ENCODE measurements at places on chromosomes 1 and 21. TPM values are rescaled to one million over a fixed set of nuclear protein-coding genes. Genes with fewer than 3 reads are reported as not detected.

DNA sequence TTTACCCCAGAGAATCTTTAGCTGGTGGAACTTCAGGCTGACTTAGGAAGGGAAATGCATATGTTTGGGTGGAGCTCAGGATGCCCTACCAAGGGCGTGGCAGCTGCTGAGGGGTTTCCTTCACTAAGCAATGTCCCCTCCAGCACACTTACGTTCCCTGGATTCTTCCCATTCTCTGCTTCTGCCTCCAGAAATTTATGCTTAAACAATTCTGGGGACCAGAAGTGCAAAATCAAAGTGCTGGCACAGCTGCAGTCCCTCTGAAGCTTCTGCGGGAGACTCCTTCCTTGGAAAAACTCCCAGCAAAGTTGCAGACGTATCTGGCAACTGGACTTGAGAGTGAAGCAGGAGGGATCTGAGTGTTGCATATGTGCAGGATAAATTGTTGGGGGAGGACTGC, 402.8 kb downstream of the PCP4 start:
- DNase-seq, result no peak

DNA sequence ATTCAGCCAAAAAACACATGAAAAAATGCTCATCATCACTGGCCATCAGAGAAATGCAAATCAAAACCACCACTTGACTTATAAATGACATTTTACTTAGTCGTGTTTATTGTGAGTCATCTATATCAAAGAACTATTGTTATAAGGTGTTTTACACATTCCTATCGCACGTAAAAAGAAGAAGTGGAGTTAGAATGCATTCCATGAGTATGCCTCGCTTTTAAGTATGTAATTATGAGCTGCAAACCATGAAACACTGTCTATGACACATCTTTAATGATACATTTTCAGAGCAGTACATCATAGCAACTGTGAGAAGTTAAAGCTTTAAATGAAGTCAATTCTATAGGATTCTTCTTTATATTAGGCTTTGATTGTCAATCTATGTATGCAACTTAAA, 614.3 kb upstream of the ADAMTS5 start:
- DNase-seq, result no peak

- no peak for DNase-seq
Observed at GRCh38 chr1:191582169-191582568, 576.1 kb upstream of the RGS18 start.

- DNase-seq, result no peak
Observed at GRCh38 chr1:183043872-183044854, 20.9 kb downstream of the LAMC1 start.

DNA sequence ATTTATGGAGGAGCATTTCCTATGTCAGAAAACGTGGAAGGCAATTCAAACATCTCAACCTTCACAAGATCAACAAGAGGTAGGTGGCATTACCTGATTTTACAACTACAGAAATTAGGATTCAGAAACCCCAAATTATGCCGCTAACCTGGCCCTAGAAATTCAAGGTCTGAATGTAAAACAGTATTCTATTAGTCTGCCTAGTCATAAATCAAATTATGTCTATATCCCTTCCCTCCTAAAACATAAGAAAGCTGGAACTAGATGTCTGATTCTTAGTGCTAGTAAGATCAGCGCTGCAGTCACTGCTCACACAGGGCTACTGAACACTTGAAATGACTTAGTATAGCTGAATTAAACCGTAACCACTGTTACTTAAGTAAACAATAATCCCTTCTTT, 1.4 kb downstream of the TOMM20 start:
- DNase-seq, result no peak

- DNase-seq, result peak; percentile 54
Observed at GRCh38 chr1:53616511-53616910, 122.5 kb downstream of the GLIS1 start.

- no peak for DNase-seq
Observed at GRCh38 chr1:41758904-41759548, 159.7 kb downstream of the HIVEP3 start.

- DNase-seq, result no peak
Observed at GRCh38 chr1:88650676-88651418, 33.2 kb upstream of the PKN2 start.

- DNase-seq, result no peak
Observed at GRCh38 chr1:28115267-28115666, 26.9 kb upstream of the EYA3 start.

GRCh38 chr1:161133220-161133740, 813 bp upstream of the DEDD start:
- no peak for DNase-seq

- DNase-seq, result no peak
Observed at GRCh38 chr21:25934771-25935224, 200.0 kb downstream of the GABPA start.

DNA sequence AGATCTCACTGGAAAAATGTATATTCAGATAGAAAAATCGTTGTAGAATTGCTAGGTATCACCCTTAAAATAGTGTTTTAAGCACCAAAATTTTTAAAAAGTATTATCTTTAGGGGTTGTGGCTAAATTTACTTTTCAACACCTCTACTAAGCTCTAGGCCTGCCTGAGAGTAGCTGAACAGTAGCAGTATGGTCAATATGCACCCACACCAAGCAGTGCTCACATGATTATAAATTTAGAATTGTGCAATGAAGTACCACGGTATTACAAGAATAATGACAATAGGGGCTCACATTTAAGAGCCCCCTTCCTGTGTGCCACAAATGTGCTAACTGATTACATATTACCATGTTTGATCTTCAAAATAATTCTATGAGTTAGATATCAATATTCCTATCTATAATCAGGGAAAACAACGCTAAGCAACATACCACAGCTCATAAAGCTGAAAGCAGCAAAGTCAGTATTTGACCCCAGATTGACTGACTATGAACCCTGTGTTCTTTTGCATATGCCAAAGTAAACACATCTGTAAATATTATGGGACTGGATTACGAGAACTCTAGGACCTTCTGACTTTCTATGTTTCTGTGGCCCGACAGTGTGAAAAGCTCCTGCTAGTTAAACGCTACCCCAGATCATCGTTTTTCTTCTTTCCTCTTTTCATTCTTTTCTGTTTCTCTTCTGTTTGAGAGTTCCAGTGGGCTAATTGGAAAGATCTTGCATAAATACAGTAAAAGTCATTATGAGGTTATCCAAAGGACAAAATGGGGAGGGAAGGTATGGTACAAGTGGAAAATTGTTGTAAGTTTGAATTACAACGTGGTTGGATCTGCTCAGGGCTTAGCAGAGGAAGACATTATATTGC, 201.1 kb upstream of the C1orf87 start:
- no peak for DNase-seq

DNA sequence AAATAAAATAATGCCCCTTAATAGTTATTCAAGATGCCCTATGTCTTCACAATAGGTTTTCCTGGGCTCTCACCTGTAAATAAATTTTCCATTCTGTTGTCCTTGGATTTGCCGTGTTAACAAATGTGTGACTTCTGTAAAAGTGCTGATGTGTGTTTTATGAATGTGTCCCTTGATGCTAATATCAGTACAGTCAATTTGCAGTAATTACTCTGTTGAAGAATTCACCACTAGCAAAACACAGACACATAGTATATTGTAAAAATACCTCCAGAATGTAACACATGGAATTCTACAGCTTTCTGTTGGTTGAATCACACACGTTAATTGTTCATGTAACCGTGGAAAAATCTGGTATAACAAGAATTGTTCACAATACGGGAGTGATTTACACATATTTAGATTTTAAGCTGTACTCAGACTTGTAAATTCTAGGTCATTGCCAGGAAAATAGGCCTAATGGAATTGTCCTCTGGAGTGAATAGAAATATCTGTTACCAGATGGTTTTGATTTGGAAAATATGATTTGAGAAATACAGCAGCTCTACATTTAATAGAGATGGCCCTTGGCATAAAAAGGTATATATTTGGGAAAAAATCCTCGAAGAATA, 36.7 kb upstream of the KCNK2 start:
- DNase-seq, result no peak

DNA sequence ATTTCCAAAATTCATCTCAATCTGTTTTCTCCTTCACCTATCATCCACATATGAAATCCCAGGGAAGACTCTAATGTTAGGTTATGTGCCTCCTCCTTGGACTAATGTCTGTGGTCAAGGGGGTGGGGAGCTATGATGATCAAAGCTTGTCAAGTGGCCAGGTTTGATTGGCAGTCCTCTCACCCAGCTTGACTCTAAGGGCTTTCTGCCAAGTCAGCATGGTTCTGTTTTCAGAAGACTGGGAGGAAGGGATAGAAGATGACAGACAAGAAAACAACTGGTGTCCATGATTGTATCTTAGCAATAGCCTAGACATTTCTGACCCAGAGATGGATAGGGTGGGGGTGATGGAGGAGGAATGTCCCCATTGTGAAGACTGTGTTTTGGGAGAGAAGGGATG, 9.1 kb upstream of the THEM5 start:
- DNase-seq, result no peak

GRCh38 chr1:211874521-211875347, 44.2 kb upstream of the LPGAT1 start:
- DNase-seq, result no peak

DNA sequence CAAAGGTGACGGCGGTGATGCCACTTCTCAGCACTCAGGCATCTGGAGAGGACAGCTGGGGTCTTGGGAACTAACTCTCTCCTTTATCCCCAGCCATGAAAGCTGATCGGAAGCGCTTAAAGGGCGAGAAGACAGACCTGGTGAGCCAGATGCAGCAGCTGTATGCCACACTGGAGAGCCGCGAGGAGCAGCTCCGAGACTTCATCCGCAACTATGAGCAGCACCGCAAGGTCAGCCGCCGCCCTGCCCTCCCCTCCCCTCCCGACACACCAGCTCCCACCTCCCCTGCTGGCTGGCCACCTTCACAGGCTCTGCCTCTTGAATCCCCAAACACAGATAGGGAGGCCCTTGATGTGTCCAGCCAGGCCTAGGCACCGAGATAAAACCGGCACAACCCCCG, 118.9 kb upstream of the TMEM51 start:
- no peak for DNase-seq

GRCh38 chr1:107949467-107950253, 15.3 kb downstream of the VAV3 start:
- DNase-seq, result no peak

DNA sequence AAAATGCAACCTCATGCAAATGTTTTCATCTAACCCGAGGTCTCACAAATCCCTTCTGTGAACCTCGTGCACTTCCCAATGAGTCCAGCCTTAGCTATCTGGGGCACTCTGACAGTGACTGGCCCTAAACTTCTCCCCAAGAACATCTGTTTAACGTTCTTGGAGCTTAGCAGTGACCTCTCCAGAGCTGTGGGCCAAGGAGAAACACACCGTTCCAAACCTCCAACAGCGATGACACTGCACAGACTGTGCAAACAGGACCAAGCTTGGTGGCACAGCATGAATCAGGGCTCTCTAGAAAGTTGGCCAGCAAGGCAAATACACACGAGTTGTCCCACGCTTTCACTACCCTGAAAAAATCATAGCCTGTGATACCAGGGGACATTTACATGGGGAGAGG, 15.8 kb downstream of the BEND5 start:
- no peak for DNase-seq

DNA sequence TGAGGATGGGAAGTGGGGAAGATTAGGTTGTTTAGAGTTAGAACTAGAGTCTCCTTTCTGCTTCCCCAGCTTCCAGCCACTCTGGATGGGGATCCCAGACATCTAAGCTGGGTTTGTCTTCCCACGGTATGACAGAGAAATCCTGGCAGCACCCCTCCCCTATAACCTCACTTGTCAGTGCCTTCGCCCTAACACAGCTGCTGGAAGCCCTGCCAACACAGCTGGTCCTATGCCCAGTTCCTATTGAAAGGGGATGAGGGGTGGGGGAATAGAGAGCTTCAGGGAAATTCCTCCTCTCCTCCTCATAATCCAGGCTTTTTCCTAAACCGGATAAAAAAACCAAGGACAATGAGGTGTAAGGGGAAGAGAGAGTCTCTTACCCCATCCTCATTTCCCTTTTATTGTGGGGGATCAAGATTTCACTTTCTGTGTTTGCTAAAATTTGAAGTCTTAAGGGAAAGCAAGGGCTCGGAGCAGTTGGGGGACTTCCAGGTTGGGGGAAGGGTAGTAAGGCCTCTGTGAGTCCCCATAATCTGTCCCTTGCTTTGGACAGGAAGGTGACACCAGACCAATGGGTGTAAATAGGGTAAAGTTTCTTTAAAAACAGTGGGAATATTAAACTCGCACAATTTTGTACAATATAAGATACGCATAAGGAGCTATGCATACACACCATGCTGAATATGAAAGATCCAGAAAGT, 590 bp downstream of the TMOD4 start:
- DNase-seq, result no peak

DNA sequence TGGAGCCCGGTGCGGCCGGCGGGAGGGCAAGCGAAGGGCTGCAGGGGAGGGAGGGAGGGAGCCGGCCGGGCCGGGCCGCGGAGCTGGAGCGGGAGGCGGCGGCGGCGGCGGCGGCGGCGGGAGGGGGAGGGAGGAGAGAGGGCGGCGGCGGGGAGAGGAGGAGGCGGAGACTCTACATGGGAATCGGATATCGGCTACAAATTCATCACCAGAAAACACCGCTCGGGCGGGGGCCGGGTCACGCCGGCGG, at the start of gene AKT3:
AKT3 (minus strand) TSS at position 42 of the 250 bp plus-strand sequence. CDS start 7,073 bp downstream, outside the sequence.
- no peak for DNase-seq

DNA sequence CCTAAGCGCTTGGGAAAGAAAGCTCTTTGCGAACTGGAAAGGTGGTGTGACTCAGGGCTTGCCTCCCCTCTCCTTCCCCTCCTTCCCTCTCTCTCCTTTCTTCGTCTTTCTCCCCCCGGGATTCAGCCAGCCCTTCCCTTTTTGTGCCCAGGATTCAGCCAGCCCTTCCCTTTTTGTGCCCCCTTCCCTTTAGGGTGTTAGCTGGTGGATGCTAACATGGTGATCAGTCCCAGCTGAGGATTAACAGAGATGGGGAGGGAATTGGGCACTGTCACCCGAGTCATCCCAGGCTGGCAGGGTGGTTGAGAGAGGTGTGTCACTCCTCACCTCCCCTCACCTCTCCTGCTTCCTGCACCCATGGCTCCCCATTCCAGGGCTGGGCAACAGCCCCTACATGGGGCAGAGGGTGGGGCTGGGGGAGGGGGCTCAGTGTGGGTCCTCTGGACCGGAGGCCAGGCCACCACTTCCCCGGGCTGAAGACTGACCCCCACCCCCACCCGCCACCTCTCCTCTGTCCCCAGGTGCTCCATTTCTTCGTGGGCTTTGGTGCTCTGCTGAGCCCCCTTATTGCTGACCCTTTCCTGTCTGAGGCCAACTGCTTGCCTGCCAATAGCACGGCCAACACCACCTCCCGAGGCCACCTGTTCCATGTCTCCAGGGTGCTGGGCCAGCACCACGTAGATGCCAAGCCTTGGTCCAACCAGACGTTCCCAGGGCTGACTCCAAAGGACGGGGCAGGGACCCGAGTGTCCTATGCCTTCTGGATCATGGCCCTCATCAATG, 51.5 kb downstream of the ELK4 start:
- DNase-seq, result no peak

- no peak for DNase-seq
Observed at GRCh38 chr1:43294761-43295160, 6.0 kb upstream of the TIE1 start.

Gene CFAP141
- not detected for total RNA-seq

Gene GPA33
- not detected for total RNA-seq

Gene LCE3D
- total RNA-seq, result not detected

Gene TMEM240
- 12.4 TPM for total RNA-seq

Gene ORC1
- 3.0 TPM for total RNA-seq

Gene LCE1B
- total RNA-seq, result not detected

Gene IGFN1
- total RNA-seq, result 3.2 TPM

Gene CFHR2
- not detected for total RNA-seq

Gene FCER1G
- total RNA-seq, result not detected

Gene GLIS1
- total RNA-seq, result 38.0 TPM

Gene KMO
- not detected for total RNA-seq

Gene EPHX1
- total RNA-seq, result 32.3 TPM
